ENCODE measurements at places on chromosomes 11 and 22.
A peak's percentile ranks its signal among the peaks of the same experiment; 100 is the strongest.

GRCh38 chr11:299951-300735 is 817 bp upstream of the IFITM5 start:
- DNase-seq = no peak

GRCh38 chr11:113504586-113504985 is 29.4 kb upstream of the DRD2 start:
- DNase-seq = no peak

GRCh38 chr11:105468154-105468553 is 141.7 kb upstream of the GRIA4 start:
- no peak for DNase-seq

- DNase-seq = peak; percentile 74
Observed at GRCh38 chr11:123654566-123655081, at the start of gene SCN3B. TSS of gene SCN3B (minus strand) at chr11:123654624. CDS start at chr11:123653801, 823 bp downstream.

Data from SW480 (cell line).